ENCODE measurements at places on chromosomes 5 and 9.

- no peak for DNase-seq
Observed at GRCh38 chr5:110752953-110753352, 14.1 kb downstream of the SLC25A46 start.

DNA sequence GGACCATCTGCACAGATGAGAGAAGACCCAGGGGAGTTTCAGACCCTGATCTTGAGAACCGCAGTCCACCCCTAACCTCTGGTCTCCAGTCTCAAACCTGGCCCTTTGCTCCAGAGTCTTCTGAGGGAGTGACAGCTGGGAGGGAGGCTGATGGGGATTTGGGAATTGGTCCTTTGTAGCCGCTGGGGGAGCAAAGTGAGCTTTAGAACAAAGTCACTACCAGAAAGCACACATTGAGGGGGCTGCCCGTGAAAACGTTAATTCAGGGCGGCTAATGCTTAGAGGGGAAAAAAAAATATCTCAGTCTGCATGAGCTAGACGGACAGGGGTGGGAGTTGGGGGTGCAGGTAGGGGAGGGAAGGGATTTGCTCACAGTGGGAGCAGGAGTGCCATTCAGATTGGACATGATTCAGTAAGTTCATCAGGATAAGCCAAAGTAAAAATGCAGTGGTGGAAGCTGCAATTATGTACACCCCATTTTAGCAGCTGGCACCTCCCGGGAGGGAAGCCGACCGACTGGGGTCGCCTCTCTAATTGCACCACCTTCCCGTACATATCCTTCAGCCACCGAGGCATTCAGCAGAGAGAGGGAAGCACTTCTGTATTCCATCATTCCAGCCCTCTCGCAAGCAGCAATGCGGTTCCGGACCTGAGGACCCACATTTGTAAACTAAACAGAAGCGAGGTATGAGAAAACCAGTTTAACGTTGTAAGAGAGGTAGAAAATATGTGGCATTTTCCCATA, 123.4 kb upstream of the RETREG1 start:
- no peak for DNase-seq

DNA sequence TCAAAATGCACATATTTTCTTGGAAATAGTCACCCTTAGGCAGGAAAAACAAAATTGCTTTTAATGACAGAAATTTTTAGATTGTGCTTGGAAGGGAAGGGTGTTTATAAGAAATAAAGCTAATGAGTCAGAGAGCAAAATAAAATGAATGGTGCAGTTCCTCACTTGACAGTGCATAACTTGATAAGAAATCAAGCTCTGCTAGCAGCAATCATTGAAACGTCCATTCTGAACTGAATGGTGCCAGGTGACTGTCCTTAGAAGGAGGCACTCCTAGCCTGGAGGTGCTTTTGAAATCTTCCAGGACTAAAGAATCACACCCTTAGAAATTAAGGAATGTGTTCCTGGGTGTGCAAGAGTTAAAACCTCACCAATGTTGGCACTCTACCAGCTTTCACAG, 202.5 kb downstream of the EFNA5 start:
- no peak for DNase-seq

DNA sequence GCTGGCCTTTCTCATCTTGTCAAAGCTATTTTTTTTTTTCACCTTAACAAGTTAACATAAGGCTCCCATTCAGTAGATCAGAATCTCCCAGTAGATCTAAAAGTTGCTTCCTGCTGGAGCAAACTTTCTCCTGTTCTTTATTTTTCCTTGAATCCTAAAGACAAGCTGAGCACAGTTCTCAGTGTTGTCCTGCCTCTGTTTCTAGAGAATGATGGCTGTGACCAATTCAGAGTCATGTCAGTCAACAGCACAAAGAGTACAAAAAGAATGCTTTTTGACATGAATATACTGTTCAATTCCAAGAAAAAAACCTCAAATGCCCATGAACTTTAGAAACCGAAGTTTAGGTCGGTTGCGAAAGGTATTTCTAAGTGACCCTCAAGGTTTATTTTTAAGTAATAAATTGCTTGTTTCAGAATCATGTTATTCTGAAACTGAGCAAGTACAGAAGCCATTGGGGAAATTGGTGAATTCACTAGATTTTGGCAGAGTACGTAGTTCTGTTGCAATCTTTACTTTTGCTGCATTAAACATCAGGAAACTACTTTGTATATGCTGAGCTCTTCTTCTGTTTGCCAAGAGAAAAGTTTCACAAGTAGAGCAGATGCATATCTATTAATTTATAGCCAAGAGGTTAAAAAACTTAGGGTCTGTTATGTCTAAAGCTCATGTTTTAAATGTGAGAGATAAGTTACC, 161.7 kb upstream of the RPS23 start:
- no peak for DNase-seq

- no peak for DNase-seq
Observed at GRCh38 chr5:36228505-36228904, 13.2 kb downstream of the NADK2 start.

GRCh38 chr9:101486693-101487442, 46.8 kb upstream of the RNF20 start:
- DNase-seq, result peak; percentile 84

DNA sequence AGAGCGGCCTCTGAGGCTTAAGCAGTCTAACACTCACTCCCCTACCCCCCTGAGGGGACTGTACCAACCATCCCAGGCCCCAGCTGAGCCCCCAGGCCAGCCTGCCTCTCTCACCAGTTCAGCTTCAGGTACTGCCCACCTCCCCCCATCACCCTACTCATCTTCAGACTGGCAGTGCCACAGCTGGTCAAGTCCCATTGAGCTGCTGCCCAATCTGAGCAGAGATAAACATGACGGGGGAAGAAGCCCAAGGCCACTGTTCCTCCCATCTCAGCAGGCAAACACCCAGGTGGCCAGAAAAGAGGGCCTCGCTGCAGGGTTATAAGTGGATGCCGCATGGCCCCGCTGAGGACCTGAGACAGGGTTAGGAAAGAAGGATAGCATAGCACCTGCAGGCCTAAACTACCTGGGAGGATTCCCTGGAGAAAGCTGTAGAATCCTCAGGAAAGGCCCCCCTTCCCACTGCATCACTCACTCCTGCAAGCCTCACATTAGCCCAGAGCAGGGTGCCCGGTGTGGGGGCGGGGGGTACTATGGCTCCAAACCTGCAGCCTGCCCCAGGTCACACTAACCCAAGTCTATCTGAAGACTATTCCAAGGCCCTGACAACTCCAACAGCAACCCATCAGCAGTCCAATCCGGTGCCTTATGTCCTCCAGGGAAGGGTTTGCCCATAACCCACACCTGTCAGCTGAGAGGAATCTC, 3.6 kb downstream of the B4GALT1 start:
- no peak for DNase-seq

GRCh38 chr9:121399883-121400607, 30.0 kb upstream of the STOM start:
- peak; percentile 65 for DNase-seq

GRCh38 chr5:151021746-151022145, 1.4 kb downstream of the GPX3 start:
- DNase-seq, result no peak

- no peak for DNase-seq
Observed at GRCh38 chr9:77960356-77961153, 71.1 kb downstream of the GNAQ start.

DNA sequence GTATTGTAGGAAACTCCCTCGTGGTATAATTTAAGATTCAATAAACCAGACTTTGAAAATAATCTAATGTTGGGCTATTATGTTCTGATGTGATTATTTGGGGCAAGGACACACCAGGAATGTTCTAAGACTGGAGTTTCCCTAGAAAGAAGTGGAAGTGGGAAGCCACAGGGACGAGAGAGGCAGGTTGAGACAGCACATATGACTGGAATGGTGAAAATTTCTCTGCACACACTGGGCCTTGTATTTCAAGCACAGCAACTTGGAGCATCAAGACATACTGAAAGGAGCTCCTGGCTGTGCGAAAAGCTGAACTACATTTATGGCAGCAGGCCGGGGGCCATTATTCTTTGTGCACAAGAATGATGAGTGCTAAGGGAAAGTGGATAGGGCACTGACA, 98.2 kb downstream of the CETN3 start:
- DNase-seq, result no peak

Measured in midbrain (tissue), 1 donor.